ENCODE measurements at places on chromosomes 1 and 21.

DNA sequence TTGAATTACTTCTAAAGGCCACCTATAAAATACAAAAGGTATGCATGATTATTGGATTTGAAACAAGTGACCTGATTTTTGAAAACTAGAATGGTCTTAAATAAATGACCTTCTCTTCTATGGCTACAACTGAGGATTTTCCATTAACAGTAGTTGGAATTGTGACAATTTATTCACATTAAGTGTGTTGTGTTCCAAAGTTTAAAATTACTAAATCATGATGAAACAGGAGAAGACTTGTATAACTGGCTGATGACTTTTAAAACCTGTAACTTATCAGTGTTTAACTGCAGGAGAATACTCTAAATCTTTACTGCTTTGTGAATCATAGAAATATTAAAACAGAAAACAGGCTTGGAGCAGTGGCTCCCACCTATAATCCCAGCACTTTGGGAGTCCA lies 4.6 kb downstream of the KCNT2 start:
- no peak overlapping the region for H3K4me3 ChIP-seq
- no peaks in the 10 kb centered on the region for H3K4me1 ChIP-seq
- DNase-seq: no peak
- H3K36me3 ChIP-seq: no peaks in the 10 kb centered on the region

DNA sequence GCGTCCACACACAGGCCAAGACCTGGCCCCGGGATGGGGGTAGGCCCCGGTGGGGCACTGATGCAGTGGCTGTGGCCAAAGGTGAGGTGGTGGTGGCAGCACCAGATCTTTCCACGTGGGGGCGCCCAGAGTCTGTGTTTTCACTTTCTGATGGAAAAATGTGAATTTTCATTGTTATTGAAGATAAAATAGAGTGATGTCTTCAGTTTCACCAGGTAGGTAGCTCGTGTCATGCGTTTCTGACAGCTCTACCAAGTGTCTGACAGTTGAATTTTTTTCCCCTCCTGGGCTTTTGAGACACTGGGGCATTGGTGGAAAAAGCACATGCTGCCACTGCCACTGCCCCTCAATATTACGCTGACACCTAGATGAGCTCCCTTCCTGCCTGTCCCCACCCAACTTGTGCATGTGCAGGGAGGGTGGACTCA lies 40.0 kb upstream of the MAGOH start:
- H3K27me3 ChIP-seq: no peaks in the 10 kb centered on the region
- no peaks in the 10 kb centered on the region for H3K4me1 ChIP-seq
- H3K27ac ChIP-seq: no peak overlapping the region
- no peak overlapping the region for H3K4me3 ChIP-seq
- DNase-seq: peak; percentile 7
- H3K36me3 ChIP-seq: no peaks in the 10 kb centered on the region

- peaks cover 89% of the 10 kb centered on the region for H3K27me3 ChIP-seq
- peaks cover 2% of the 10 kb centered on the region for H3K4me1 ChIP-seq
- peak overlapping the region; percentile 31 for H3K4me3 ChIP-seq
- H3K36me3 ChIP-seq: no peaks in the 10 kb centered on the region
Measured at GRCh38 chr1:24928689-24929397, 1.2 kb downstream of the RUNX3 start.

GRCh38 chr1:107138166-107138565 lies 2.7 kb upstream of the NTNG1 start:
- no peaks in the 10 kb centered on the region for H3K4me1 ChIP-seq
- no peak overlapping the region for H3K27ac ChIP-seq
- no peaks in the 10 kb centered on the region for H3K36me3 ChIP-seq
- no peak overlapping the region for H3K4me3 ChIP-seq
- peaks cover 5% of the 10 kb centered on the region for H3K27me3 ChIP-seq
- no peak for DNase-seq
